CD4-positive, alpha-beta T cell (primary cell): ENCODE measurements at places on chromosomes 3 and 15.

- no peak overlapping the region for H3K4me3 ChIP-seq
- H3K27me3 ChIP-seq = no peaks in the 10 kb centered on the region
- H3K4me1 ChIP-seq = peaks cover 9% of the 10 kb centered on the region
- no peak for DNase-seq
- H3K36me3 ChIP-seq = no peaks in the 10 kb centered on the region
- no peak overlapping the region for H3K27ac ChIP-seq
Observed at GRCh38 chr3:194468086-194468485, 18.7 kb downstream of the ATP13A3 start.

DNA sequence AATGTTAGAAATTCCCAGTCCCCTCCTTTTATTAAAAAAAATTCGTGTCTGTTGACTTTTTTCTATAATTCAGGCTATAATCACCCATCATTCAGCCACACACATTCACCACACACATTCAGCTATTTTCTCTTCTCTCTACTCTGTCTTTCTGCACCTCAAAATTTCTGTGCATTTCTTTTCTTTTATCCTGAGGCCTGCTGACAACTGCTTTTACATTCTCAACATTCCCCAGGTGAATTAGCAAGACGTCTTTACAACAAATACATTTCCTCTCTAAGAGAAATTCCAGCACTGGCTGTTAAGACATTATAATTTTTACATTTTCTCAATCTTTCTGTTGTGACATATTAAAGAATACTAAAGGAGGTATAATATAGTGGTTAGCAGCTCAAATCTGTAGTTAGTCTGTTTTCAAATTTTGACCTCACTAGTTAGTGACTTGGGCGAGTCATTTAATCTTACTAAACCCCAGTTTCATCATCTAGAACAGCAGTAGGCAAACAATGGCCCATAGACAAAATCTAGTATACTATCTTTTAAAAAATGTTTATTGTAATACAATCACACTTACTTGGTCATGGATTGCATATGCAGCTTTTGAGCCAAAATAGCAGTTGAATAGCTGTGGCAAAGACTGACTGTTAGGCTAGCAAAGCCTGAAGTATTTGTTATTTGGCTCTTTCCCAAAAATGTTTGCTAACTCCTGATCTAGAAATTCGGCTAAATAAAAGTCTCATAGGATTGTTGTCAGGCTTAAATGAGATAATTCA lies 350.7 kb downstream of the NSUN3 start:
- no peak overlapping the region for H3K27ac ChIP-seq
- no peaks in the 10 kb centered on the region for H3K4me1 ChIP-seq
- DNase-seq = no peak
- H3K36me3 ChIP-seq = no peaks in the 10 kb centered on the region
- no peak overlapping the region for H3K4me3 ChIP-seq

DNA sequence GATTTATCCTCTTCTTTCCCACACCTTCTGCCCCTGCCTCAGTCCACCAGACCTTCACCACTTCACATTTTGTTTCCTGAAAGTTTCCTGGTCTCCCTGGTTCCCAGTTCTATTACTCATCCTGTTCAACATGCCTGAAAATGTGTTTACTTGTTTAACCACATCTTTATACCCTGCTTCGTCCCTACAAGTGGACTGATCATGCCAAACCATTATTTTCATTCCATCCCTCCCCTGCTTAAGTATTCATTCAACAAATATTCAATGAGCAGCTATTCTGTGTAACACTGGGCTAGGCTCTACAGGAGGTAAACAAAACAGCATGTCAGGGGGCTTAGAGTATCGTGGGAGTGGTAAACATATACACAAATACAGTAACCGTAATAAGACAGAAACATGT lies 5.5 kb downstream of the MYO5A start:
- DNase-seq = no peak
- H3K27ac ChIP-seq = no peak overlapping the region
- H3K4me3 ChIP-seq = no peak overlapping the region
- peaks cover 12% of the 10 kb centered on the region for H3K4me1 ChIP-seq

- H3K36me3 ChIP-seq = peaks cover 24% of the 10 kb centered on the region
- H3K27me3 ChIP-seq = no peaks in the 10 kb centered on the region
- DNase-seq = no peak
- peak overlapping the region; percentile 98 for H3K27ac ChIP-seq
Observed at GRCh38 chr3:49339581-49339940, 292 bp downstream of the USP4 start.

GRCh38 chr15:98916826-98917225 lies 90.8 kb downstream of the PGPEP1L start:
- H3K27me3 ChIP-seq = no peaks in the 10 kb centered on the region
- no peak for DNase-seq
- H3K4me3 ChIP-seq = no peak overlapping the region
- no peaks in the 10 kb centered on the region for H3K4me1 ChIP-seq

- no peak for DNase-seq
- H3K27me3 ChIP-seq = no peaks in the 10 kb centered on the region
- no peak overlapping the region for H3K27ac ChIP-seq
Observed at GRCh38 chr15:63507878-63508818, 3.8 kb downstream of the USP3 start.

DNA sequence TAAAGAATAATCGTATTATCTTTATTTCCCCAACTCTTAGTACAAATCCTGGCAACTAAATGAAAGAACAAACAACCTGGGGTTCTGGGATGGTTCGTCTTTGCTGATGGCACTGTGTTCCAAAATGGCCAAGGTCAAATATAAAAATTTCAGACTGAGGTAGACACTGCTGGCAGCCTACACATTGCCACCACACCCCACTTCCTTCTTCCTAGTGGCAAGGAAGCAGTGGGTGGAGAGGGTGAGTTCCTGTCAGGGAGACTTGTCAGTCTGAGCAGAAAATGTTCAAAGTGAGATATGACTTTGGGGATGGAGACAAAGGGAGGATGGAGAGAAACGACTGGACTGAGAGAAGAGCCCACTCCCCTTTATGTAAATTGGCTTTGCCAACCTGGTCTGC lies 69.6 kb downstream of the LMCD1 start:
- H3K4me3 ChIP-seq = no peak overlapping the region
- no peaks in the 10 kb centered on the region for H3K36me3 ChIP-seq
- peaks cover 9% of the 10 kb centered on the region for H3K4me1 ChIP-seq
- no peak for DNase-seq
- no peaks in the 10 kb centered on the region for H3K27me3 ChIP-seq

GRCh38 chr3:72334681-72335457 lies 513.4 kb downstream of the SHQ1 start:
- H3K27ac ChIP-seq = no peak overlapping the region
- DNase-seq = no peak
- H3K36me3 ChIP-seq = no peaks in the 10 kb centered on the region
- no peaks in the 10 kb centered on the region for H3K4me1 ChIP-seq

- H3K36me3 ChIP-seq = no peaks in the 10 kb centered on the region
- peaks cover 10% of the 10 kb centered on the region for H3K27me3 ChIP-seq
- no peak for DNase-seq
Observed at GRCh38 chr15:36893276-36893675, 207.1 kb downstream of the MEIS2 start.

- no peaks in the 10 kb centered on the region for H3K4me1 ChIP-seq
- no peak overlapping the region for H3K4me3 ChIP-seq
- DNase-seq = no peak
Observed at GRCh38 chr3:56196700-56197099, 271.6 kb downstream of the ERC2 start.

GRCh38 chr3:120801484-120801883 lies 58.9 kb downstream of the GTF2E1 start:
- H3K4me1 ChIP-seq = no peaks in the 10 kb centered on the region
- no peak for DNase-seq
- no peaks in the 10 kb centered on the region for H3K27me3 ChIP-seq
- H3K36me3 ChIP-seq = no peaks in the 10 kb centered on the region
- H3K4me3 ChIP-seq = no peak overlapping the region

- H3K36me3 ChIP-seq = no peaks in the 10 kb centered on the region
- DNase-seq = no peak
- no peak overlapping the region for H3K27ac ChIP-seq
- H3K27me3 ChIP-seq = no peaks in the 10 kb centered on the region
Observed at GRCh38 chr3:112001526-112001925, 2.8 kb downstream of the TAGLN3 start.

DNA sequence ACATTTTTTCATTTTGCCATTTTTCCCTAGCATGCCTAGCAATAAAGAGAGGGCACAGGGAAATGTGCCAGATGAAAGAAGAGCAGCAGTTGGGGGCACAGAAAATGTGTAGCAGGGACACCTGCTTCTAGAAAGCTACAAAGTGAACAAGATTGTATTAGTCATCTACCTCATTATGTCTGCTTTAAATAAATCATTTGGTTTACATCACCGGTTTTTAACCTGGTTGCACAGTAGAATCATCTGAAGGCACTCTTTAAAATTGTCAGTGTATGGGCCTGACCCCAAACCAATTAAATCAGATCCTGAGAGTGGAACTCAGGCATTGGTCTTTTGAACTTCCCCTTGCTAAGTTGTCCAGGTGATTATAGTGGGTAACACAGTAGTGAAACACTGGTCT lies 73.8 kb downstream of the ZBBX start:
- DNase-seq = no peak
- no peak overlapping the region for H3K4me3 ChIP-seq
- no peaks in the 10 kb centered on the region for H3K36me3 ChIP-seq

DNA sequence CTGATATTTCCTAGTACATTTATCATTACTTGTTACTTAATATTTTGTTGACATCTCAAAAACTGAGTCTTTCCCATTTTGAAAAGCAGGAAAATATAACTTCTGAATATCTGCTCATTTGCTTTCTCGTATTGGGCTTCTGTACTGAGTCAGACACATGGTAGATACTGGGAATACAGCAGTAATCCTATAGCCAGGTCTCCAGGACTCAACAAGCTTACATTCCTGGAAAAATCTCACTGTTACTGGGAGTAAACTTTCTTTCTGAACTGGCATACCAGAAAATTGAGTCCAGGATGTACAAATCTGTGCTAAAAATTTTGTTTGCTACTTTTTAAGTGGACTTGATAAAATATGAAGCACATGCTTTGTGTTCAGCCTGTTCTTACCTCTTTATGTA lies 240.4 kb downstream of the RBMS3 start:
- no peak for DNase-seq
- H3K27ac ChIP-seq = no peak overlapping the region
- H3K36me3 ChIP-seq = no peaks in the 10 kb centered on the region

DNA sequence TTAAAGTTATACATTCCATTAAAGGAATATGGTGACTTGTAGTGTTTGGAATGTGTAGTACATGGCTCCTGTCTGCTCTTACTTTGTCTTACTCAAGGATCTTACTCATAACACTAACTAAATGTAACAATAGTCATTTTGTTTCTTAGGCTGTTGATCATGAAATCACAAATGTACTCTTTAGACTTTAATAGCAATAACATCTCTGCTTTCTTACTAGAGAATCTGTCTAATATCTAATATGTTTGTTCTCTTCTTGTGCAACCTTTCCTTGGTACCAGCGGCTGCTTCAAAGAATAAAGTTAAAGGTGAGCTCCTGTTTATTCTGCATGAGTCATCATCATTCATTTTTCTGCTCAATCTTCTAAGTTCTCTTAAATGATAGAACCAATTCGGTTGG lies 767.5 kb downstream of the CADM2 start:
- H3K4me1 ChIP-seq = no peaks in the 10 kb centered on the region
- H3K27ac ChIP-seq = no peak overlapping the region
- no peak overlapping the region for H3K4me3 ChIP-seq
- H3K36me3 ChIP-seq = no peaks in the 10 kb centered on the region
- H3K27me3 ChIP-seq = no peaks in the 10 kb centered on the region

DNA sequence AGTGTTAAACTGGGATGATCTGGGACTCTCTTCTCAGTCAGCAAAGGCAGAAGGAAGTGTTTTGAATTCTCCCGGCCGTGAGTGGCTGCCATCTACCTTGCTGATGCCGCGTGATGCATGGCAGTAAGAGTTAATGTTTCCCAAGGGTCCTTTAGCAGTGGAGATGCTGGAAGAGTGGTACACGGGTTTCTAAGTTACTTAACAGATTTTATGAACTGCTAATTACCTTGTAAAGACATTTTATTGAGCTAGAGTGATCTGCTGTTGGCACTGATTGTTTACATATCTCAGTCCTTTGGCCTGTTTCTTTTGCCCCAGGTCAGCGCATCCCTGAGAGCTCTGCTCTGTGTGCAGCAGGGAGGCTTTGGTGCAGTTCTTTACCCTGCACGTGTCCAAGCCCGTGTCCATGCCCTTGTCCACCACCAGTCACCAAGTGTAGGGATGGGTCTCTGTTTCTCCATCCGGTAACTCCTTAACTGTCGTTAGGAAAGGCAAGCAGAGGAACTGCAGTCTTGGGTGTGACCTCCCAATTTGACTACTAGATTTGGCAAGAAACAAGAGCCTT lies 172.3 kb downstream of the SLCO3A1 start:
- no peak for DNase-seq
- H3K4me1 ChIP-seq = peaks cover 4% of the 10 kb centered on the region
- H3K4me3 ChIP-seq = no peak overlapping the region

DNA sequence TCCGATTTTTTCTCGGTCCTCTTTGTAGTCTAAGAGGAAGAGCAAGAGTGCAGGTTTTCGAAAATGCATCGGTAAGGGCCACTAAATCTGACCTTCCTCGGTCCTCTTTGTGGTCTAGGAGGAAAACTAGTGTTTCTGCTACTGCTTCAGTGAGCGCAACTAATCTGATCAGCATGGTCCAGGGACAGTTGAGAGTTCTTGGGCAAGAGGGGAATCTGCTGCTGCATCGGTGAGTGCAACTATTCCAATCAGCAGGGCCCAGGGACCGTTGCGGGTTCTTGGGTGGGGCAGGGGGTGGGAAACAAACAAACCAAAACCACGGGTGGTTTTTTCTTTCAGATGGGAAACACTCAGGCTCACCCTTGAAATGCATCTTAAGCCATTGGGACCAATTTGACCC lies 10.5 kb upstream of the OSBPL11 start:
- no peaks in the 10 kb centered on the region for H3K4me1 ChIP-seq
- no peak for DNase-seq
- H3K27ac ChIP-seq = no peak overlapping the region
- no peaks in the 10 kb centered on the region for H3K27me3 ChIP-seq
- H3K4me3 ChIP-seq = no peak overlapping the region

GRCh38 chr15:41493205-41493901 lies at the start of gene ITPKA:
ITPKA (plus strand) TSS chr15:41493874; CDS start chr15:41493928, 54 bp downstream.
- no peaks in the 10 kb centered on the region for H3K36me3 ChIP-seq
- DNase-seq = peak; percentile 63
- H3K4me3 ChIP-seq = peak within 1 kb of the TSS; percentile 73
- peaks cover 35% of the 10 kb centered on the region for H3K4me1 ChIP-seq
- H3K27ac ChIP-seq = no peak within 1 kb of the TSS
